NCI-H1436 treated with DMSO at 0.1 percent for 48 hours (cell line): ENCODE measurements at places on chromosomes 1 and 21.

DNA sequence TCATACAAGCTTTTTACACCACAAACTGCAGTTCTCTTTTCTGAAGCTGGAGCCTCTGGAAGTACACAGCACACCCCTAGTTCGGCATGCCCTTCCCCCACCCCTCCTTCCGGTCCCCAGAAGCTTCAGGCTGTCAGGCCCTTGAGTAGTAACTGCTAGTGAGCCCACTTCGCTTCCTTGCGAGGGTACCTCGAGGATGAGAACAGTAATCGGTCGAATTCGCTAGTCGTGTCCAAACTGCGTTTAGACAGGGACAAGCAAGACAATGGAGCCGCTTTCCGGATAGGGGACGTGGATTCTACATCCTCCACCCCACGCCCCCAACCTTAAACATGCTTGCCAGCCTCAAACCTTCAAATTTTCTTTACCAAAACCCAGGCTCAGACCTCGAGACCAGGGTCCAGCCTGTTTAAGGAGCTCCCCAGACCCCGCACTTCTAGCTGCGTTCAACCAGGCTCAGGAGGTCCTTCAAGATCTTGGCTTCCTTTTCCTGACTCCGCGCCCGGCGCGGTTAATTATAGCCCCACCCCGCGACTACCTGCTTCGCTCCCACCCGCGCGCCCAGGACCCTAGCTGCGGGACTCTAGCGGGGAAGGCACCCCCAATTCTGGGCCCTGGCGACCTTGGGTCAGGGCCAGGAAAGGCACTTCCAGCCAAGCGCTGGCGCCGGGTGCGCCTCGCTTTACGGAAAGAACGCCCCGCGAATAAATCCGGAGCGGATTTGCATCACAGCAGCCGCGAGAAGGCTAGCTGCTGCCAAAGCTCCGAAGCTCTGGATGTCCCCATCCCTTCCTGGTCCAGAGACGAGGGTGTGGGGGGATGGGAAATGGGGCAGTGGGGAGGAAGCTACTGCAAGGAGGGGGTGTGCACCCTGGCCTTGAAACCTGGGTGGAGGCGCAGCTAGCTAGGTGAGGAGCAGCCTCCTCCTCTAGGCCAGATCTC is 8.1 kb upstream of the TSPAN1 start:
- DNase-seq = no peak

- no peak for DNase-seq
These were observed 157.6 kb upstream of the EDN2 start for GRCh38 chr1:41641941-41642527.

GRCh38 chr1:224433701-224434672 is 610 bp downstream of the WDR26 start:
- DNase-seq = no peak

DNA sequence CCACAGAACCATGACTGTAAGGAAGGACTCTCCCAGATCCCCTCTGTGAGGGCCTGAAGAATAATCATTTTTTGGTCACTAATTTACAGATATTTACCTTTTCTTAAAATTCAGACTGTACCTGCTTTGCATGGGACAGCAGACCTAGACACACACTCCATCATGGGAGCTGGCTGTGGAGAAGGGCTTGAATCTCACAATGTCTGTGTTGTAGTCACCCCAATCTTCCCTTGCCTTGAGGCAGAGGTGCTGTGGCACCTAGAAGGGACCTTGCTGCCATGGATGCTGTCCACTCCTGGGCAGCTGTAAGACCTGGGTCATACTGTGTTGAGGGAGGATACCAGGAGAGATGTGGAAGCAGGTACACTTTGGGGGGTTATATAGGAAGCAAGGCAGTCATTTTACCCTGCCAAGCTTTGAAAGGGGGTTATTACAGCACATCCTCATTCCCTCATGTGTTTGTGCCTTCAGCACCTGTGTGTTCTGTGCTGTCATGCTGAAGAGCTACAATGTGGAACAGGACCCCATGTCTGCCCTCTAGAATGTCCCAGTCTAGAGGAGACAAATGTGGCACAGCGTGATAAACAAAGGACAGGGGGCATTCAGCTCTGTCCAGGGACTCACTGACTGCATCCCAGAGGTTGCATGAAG is 27.1 kb downstream of the TRAF5 start:
- no peak for DNase-seq

- DNase-seq = no peak
These were observed 21.4 kb downstream of the AHCYL1 start for GRCh38 chr1:110005971-110006370.

- peak; percentile 56 for DNase-seq
These were observed 15.0 kb upstream of the TGFB2 start for GRCh38 chr1:218330043-218330623.

DNA sequence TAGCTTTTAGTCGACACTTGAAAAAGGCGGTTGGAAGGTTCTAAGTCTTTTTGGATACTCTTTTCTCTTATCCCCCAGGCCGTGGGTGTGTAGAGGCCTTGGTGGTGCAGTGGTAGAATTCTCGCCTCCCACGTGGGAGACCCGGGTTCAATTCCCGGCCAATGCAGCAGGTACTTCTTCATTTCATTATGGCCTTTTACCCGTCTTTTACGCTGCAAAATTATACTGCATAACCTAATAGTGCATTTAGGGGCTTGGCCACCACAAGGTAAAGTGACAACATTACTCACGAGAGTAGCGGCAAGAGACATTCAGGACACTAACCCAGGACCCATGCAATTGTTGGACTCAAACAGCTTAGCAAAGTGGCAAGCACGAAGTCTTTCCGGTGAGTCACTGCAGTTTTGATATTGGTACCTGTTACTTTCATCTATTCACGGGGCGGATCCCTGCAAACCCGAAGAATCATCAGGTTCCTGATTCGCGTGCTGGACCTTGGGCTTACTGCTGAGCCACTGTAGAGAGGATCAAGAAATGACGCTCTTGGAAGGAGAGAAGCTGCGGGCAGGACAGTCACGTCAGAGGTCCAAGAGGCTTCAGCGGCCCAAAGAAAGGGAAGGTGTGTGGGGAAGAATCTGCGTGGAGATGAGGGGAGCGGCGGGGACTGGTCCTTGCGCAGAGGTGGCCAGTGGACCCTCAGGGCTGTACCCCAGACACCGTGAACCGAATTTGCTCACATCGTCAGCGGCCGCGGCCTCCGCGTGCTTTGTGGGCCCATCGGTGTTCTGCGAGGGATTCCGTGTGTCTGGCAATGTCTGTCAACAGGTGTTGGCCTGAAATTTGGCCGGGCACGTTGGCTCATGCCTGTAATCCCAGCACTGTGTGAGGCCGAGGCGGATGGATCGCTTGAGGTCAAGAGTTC is 12.9 kb upstream of the RNU1-4 start:
- DNase-seq = no peak

DNA sequence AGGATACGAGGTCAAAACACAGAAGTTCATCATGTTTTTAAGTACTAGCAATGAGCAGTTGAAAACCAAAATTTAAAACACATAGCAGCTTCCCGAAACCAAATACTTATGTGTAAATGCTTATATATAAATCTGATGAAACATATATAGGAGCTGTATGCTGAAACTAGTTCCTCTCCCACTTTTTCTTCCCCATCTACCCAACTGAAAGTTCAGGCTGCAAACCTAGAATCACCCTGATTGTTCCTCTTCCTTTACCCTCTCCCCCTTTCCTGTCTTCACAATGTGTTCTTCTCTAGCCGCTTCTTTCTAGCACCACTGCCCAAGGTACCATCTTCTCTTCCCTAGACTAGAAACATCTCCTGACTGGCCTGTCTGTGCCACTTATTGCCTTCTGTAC is 90.6 kb downstream of the ST3GAL3 start:
- DNase-seq = no peak

DNA sequence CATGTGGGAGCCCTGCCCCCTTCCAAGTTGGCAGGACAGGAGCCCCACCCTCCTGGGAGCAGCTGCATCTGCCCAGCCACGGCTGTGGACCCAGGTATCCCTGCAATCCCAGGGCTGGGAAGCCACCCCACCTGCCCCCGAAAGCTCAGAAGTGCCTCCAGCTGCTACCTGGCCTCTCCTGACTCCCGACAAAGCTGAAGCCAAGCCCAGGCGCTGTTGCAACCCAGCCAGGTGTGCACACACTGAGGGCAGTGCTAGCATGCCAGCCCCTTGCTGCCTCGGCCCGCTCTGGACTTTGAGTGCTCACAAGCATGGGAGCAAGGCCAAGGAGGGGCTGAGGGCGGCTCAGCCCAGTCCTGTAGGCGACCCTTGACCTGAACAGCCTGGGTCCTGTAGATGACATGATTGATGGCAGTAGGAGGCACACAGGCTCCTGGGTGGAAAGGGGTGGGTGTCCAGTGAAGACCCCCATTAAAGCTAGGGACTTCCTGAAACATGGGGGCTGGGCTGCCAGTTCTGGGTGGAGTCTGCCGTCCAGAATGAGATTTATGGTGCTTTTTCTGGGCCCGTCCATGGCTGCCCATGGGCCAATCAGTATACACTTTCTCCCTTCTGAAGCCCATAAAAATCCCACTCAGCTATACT is 2.8 kb upstream of the SSU72 start:
- no peak for DNase-seq

DNA sequence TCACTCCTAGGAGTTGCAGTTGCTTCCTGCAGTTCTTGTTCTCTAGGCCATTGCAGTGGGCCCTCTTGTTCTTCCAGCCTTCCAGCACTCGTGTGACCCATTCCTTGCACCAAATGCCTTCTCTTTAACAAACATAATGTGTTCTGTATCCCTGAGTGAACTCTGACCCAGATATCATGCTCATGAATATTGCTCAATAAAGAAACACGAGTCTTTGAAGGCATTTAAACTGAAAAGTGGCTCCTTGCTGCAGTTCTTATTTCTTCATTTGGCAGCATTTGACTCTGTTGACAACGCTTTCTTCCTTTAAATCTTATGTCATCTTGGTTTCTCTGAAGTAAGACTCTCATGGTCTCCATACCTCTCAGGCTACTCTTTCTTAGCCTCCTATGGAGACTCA is 100.7 kb upstream of the PDE4B start:
- no peak for DNase-seq

- no peak for DNase-seq
These were observed 461.1 kb downstream of the PTPRU start for GRCh38 chr1:29697391-29697780.
